Mucosa of descending colon (tissue), 3 donors: ENCODE measurements at places on chromosomes 12 and 14. TPM values are rescaled to one million over a fixed set of nuclear protein-coding genes. Genes with fewer than 3 reads are reported as not detected.

- DNase-seq: no peak
Observed at GRCh38 chr12:82740129-82741000, 53.7 kb downstream of the TMTC2 start.

DNA sequence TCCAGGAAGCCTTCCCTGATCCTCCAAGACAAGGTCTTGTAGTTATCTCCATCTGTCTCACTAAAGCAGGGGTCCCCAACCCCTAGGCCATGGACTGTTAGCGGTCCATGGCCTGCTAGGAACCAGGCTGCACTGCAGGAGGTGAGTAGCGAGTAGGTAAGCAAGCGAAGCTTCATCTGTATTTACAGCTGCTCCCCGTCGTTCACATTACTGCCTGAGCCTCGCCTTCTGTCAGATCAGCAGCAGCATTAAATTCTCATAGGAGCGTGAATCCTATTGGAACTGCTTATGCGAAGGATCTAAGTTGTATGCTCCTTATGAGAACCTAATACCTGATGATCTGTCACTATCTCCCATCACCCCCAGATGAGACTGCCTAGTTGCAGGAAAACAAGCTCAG is 12.4 kb upstream of the NFYB start:
- DNase-seq: no peak

DNA sequence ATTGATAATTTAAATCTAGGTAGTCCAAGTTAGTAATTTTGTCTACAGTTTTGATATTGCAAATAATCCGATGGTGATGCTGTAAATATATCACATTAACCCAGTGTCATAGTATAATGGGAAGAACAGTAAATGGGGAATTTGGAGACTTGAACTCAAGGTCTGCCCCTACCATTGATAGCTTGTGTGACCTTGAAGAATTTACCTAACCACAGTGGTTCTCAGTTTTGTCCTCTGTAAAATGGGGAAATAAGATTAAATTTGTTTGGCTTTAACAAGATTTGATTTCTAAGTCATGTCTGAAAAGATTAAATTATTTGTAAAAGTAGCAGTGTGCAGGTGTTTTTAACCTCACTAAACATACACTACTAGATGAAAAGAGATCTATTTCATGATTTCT is 100.9 kb downstream of the UNC79 start:
- DNase-seq: no peak

GRCh38 chr14:36626151-36626550 is 35.5 kb upstream of the PAX9 start:
- DNase-seq: no peak

- DNase-seq: no peak
Observed at GRCh38 chr14:68932686-68933085, 46.4 kb downstream of the ACTN1 start.

- no peak for DNase-seq
Observed at GRCh38 chr14:100116134-100116533, 43.3 kb downstream of the DEGS2 start.

DNA sequence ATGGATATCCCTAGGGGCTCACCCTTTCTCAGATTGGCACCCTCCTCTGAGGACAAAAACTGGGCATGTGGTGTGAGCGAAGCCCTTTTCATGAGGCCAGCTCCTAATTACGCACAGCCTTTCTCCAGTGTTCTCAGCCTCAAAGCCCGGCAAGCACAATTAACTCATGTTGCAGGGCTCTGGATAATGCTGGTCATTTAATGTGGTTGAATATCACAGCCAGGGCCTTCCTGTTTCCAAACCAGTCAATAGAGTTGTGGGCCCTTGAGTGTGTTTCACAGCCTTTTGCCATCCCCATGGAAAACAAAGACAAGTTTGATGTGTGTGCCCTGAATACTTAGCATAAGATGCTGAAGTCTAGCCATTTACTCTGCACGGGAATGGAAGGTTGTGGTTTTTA is 114.2 kb upstream of the ARHGAP5 start:
- DNase-seq: no peak

DNA sequence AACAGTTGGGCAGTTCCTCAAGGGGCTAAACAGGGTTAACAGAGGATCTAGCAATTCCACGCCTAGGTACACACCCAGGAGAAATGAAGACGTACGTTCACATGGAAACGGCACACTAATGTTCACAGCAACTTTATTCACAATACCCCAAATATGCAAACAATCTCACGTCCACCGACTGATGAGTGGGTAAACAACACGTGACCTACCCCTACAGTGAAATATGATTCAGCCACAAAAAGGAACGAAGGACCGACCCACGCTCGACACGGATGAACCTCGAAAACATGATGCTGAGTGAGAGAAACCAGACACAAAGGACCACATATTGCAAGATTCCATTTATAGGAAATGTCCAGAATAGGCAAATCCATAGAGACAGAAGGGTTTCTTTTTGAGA is 112.7 kb downstream of the NCOR2 start:
- DNase-seq: no peak

- peak; percentile 90 for DNase-seq
Observed at GRCh38 chr12:49188201-49188915, 522 bp downstream of the TUBA1A start.

Gene CRIP1
- 144 TPM for total RNA-seq

Gene GOLGA5
- total RNA-seq: 39.2 TPM

Gene USP44
- total RNA-seq: 0.20 TPM

Gene BICDL1
- 6.8 TPM for total RNA-seq

Gene MYF5
- not detected for total RNA-seq
